ENCODE measurements at places on chromosomes 16 and 17.

DNA sequence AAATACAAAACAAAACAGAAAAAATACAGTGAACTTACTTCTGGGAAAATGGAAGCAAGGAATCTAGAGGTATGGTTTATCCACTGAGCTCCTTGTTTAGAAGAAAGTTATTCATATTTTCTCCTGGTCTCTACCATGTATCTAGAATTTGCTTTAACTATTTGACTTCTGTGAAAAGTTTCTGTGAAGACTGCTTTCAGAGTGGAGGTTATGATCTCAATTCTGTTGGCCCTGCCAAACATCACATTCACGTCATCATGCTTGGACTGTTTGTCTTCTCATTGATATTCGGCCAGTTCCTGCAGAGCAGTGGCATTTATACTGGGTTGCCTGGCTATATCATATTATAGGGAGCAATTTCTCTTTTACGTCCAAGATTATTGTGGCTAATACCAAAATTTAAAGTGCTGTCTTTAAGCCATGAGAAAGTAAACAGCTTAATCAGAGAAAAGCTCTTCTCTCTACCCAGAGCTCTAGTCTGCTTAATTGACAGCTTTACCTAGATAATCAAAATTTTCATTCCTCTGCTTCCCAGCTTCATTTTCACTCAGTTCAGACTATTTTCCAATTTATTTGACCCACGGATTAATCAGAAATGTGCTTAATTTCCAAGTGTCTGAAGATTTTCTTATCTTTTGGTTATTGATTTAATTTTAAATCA is at the start of gene ABCA8:
TSS of gene ABCA8 (minus strand) at position 212 of the 661 bp plus-strand sequence. CDS start 13,358 bp downstream, outside the sequence.
- peak; percentile 59 for DNase-seq
- peak within 1 kb of the TSS; percentile 43 for H3K4me3 ChIP-seq
- peaks cover 12% of the 10 kb centered on the region for H3K4me1 ChIP-seq
- peak within 1 kb of the TSS; percentile 86 for H3K27ac ChIP-seq

DNA sequence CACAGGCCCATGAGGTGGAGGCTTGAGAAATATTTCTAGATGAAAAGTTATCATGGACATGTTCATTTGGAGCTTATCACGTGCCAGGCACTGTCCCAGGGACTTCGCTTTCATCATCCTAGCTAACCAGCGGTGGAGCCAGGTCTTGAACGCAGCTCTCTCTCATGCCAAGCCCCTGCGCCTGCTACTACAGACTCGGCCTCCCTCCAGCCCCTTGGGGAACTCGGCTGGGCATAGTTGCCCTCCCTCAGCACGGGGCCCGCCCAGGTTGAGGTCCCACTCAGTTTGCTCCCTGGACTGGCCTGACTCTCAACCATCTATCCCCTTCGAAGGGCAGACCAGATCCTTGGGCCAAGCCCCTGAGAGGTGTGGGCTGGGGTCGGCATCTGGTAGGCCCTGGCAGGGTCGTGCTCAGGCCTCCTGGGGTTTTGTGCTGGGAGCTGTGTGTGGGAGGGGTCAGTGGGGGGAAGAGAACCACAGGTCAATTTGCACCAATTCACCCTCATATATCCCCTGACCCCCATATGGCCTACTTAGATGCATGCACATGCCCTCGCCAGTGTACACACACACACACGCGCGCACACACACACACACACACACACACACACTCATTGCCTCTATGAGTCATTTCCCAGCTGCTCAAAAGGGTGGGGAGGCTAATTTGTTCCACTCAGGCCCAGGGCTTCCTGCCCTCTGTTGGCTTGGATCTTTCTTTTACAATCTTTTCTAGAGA is 12.1 kb upstream of the SCN4A start:
- no peak overlapping the region for H3K4me3 ChIP-seq
- no peak for DNase-seq
- H3K27ac ChIP-seq = peak overlapping the region; percentile 68
- H3K36me3 ChIP-seq = no peaks in the 10 kb centered on the region
- H3K4me1 ChIP-seq = no peaks in the 10 kb centered on the region

GRCh38 chr17:33012522-33013033 is 20.9 kb downstream of the SPACA3 start:
- H3K36me3 ChIP-seq = no peaks in the 10 kb centered on the region
- H3K27me3 ChIP-seq = no peaks in the 10 kb centered on the region
- no peak overlapping the region for H3K4me3 ChIP-seq
- no peak for DNase-seq
- no peak overlapping the region for H3K27ac ChIP-seq

GRCh38 chr17:13484020-13484419 is 117.7 kb downstream of the HS3ST3A1 start:
- H3K36me3 ChIP-seq = peaks cover 3% of the 10 kb centered on the region
- no peak overlapping the region for H3K4me3 ChIP-seq
- H3K27me3 ChIP-seq = no peaks in the 10 kb centered on the region
- DNase-seq = no peak
- no peaks in the 10 kb centered on the region for H3K4me1 ChIP-seq

- H3K27me3 ChIP-seq = peaks cover 35% of the 10 kb centered on the region
- no peak overlapping the region for H3K4me3 ChIP-seq
- H3K4me1 ChIP-seq = no peaks in the 10 kb centered on the region
These were observed 6.1 kb downstream of the TBX21 start for GRCh38 chr17:47739150-47739549.

DNA sequence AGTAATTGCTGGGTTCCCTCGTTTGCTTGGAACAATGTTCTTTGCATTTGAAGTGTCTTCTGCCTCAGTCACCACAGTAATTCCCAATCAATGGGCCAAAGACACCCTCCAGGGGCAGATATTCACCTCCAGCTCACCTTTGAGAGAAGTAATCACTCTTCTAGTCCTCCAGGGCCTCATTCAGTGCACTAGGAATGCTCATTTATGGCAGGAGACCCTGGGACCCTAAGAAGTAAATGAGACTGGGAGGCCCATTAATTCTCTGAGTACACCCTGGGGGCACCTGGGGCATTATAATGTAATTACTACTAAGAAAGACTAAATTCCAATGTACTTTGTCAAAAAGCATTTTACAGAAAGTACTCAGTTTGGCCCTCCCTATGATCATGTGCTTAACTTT is 158.2 kb upstream of the XYLT1 start:
- no peak overlapping the region for H3K4me3 ChIP-seq
- no peaks in the 10 kb centered on the region for H3K4me1 ChIP-seq
- no peak overlapping the region for H3K27ac ChIP-seq
- H3K27me3 ChIP-seq = no peaks in the 10 kb centered on the region
- no peak for DNase-seq
- no peaks in the 10 kb centered on the region for H3K36me3 ChIP-seq

- H3K27me3 ChIP-seq = no peaks in the 10 kb centered on the region
- no peaks in the 10 kb centered on the region for H3K4me1 ChIP-seq
- no peak for DNase-seq
- H3K4me3 ChIP-seq = no peak overlapping the region
- no peak overlapping the region for H3K27ac ChIP-seq
These were observed 83.9 kb downstream of the NT5M start for GRCh38 chr17:17387017-17387497.

- H3K4me1 ChIP-seq = no peaks in the 10 kb centered on the region
- no peak overlapping the region for H3K27ac ChIP-seq
- no peak overlapping the region for H3K4me3 ChIP-seq
- no peak for DNase-seq
These were observed 23.3 kb downstream of the LLGL2 start for GRCh38 chr17:75548813-75549212.

- peaks cover 3% of the 10 kb centered on the region for H3K4me1 ChIP-seq
- peaks cover 3% of the 10 kb centered on the region for H3K36me3 ChIP-seq
- H3K4me3 ChIP-seq = peak overlapping the region; percentile 48
- DNase-seq = peak; percentile 22
- H3K27ac ChIP-seq = peak overlapping the region; percentile 84
These were observed 621 bp downstream of the KCNJ2 start for GRCh38 chr17:70169709-70170597.

GRCh38 chr16:19138601-19139000 is 24.8 kb downstream of the ITPRIPL2 start:
- H3K27me3 ChIP-seq = no peaks in the 10 kb centered on the region
- H3K27ac ChIP-seq = no peak overlapping the region
- peak; percentile 57 for DNase-seq
- H3K4me1 ChIP-seq = peaks cover 10% of the 10 kb centered on the region

- peaks cover 3% of the 10 kb centered on the region for H3K36me3 ChIP-seq
- peak overlapping the region; percentile 55 for H3K4me3 ChIP-seq
- DNase-seq = no peak
- H3K27ac ChIP-seq = peak overlapping the region; percentile 92
- no peaks in the 10 kb centered on the region for H3K27me3 ChIP-seq
These were observed 481 bp downstream of the LYRM1 start for GRCh38 chr16:20901068-20901435.

GRCh38 chr17:12133183-12133582 is 112.5 kb downstream of the MAP2K4 start:
- no peak overlapping the region for H3K27ac ChIP-seq
- H3K4me3 ChIP-seq = no peak overlapping the region
- H3K4me1 ChIP-seq = no peaks in the 10 kb centered on the region
- DNase-seq = no peak

DNA sequence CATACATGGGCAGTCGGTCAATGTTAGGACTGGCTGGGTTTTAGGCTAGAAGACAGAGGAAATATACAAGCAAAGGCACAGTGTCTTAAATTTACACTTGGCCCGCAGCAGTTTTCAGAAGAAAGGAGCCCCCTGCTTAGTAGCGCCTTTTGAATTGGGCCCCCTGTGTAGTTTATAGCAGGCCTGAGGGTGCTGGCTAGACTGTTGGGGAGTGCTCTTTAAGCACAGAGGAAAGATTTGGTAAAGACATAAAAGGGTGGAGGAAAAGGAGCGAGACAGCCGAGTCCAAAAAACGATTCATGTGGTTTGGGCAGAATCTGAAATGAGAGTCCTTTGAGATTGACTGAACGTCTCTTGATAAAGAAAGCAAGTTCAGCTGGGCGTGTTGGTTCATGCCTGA is 10.6 kb downstream of the RMI2 start:
- no peak overlapping the region for H3K4me3 ChIP-seq
- no peaks in the 10 kb centered on the region for H3K36me3 ChIP-seq
- no peak for DNase-seq
- no peak overlapping the region for H3K27ac ChIP-seq
- H3K4me1 ChIP-seq = no peaks in the 10 kb centered on the region
- no peaks in the 10 kb centered on the region for H3K27me3 ChIP-seq

Measured in tibial nerve (tissue), 4 donors.